ENCODE measurements at places on chromosomes 16 and 17.

- peak; percentile 37 for DNase-seq
Measured at GRCh38 chr17:32259586-32259985, 6.0 kb upstream of the RHBDL3 start.

GRCh38 chr16:58906981-58907715 is 173.0 kb upstream of the GOT2 start:
- DNase-seq: no peak

GRCh38 chr17:66364990-66365490 is 62.6 kb downstream of the PRKCA start:
- DNase-seq: no peak

DNA sequence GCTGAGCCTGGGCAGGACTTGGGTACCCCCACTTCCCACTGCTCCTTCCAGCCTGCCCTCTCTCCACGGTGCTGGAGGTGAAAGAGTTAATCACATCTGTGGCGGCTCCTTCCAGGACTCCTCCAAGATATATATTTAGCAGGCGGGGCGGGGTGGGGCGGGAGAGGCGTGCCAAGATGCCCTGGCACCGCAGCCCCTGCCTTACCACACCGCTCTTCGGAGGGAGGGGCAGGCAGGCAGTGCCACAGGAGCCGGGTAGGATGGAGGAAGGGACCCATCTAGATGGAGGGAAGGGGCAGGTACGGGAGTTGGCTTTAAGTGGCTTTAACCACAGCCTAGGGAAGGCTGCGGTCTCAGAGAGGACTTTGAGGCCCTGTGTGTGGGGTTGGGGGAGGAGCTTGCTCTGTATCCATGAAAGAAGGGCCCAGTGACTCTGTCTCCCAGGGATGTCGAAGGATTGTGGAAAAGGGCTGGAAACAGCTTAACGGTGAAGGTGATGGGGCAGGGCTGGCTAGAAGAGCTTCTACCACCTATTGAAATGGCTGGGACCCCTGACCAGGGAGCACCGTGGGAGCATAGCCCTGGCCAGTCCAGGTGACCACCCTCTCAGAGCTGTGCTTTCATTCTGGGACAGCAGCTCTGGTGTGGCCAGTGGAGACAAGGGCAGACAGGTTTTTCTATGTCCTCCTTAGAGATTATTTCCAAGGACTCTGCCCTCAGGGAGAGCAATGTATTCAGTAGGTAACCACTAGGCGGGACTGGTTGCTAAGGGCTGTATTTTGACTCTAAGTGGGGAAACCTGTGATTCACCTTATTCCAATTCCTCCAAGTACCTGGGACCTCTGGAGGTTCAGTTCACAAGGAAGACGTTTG is 13.0 kb downstream of the GPR142 start:
- no peak for DNase-seq

DNA sequence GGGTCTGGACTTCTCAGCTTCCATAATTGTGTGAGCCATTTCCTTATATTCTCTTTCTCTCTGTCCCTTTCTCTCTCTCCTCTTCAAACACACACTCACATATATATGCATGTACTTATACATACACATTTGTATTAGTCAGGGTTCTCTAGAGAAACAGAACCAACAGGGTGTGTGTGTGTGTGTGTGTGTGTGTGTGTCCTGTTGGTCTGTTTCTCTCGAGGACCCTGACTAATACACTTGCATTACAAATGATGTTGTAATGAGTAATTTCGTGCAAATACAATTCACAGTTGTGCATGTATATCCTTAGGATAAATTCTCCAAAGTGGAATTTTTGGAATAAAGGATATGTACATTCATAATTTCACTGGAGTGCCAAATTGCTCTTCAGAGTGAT is 115.3 kb downstream of the NPIPB5 start:
- DNase-seq: no peak

GRCh38 chr16:11405331-11406176 is 60.3 kb downstream of the RMI2 start:
- DNase-seq: no peak

All from non-pigmented ciliary epithelial cell (primary cell).